ENCODE measurements at places on chromosomes 7 and 10.

DNA sequence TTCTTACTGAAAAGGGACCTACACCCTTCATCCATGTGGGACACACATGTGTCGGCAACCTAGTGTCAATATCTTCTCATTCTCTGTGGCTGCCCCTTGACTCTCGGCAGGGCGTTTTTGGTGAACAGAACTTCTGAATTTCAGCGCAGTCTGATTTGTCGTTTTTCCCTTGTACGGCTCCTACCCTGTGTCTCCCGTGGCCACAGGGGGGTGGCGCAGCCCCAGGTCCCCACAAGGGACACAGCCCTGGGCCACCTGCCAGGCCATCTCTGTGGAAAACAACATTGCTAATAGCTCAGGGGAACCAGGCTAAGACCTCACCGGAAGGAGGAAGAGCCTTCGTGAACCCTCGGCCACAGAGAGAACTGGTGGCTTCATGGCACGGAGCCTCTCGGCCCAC, 53.1 kb upstream of the NKX6-2 start:
- DNase-seq = no peak

- DNase-seq = no peak
Observed at GRCh38 chr10:106980495-106981451, 183.7 kb downstream of the SORCS1 start.

DNA sequence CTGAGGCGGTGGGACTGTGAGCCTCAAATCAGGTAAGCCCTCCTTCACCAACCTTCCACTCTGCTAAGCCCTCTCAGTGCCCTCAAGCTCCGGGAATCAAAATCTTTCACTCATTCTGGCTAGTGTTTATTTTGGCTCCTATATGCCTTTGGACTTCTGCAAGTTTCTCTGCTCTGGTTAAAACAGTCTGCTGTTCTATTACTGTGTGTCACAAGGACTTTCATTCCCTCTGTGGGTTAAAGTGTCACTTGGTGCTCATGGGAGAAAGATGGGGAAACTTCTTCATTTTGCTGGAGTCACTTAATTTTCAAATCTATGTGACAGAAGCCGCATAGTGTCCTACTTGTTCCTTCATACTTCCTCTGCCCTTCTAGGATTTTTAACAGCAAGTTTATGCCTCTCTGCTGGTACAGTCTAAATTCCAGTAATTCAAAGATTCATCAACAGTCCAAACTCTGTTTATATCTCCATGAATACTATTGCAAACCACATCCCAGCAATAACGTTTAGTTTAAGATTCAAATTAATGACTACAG, 61.3 kb downstream of the CD36 start:
- no peak for DNase-seq

- no peak for DNase-seq
Observed at GRCh38 chr10:12158111-12158510, 28.6 kb downstream of the SEC61A2 start.

DNA sequence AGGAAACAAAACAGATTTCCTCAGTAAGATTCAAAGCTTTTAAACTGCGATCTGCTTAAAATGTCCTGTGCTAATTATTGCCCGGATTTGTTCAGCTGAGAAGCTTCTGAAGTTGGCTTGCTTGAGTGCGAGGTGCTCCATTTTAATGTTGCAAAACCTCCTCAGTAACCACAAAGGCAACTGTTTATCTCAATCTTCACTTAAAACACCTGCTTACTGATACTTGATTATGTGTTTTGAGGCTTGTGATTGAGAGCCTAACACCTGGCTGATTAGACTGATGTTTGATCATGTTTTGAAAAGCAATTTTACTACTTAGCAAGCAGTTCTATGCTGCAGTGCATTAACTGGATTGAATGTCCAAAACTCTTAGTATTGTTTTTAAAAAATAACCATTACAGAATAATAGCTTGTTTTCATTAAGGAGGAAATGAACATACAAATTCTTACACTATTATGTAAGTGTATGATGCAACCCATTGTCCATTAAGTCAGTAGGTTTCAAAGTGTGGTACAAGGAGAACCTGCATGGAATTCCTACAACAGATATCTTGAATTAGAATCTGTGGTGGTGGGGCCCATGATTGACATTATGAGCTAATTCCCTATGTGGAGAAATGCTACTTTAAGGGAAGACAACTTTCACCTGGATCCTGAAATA, 96.9 kb upstream of the FAM180A start:
- DNase-seq = no peak

DNA sequence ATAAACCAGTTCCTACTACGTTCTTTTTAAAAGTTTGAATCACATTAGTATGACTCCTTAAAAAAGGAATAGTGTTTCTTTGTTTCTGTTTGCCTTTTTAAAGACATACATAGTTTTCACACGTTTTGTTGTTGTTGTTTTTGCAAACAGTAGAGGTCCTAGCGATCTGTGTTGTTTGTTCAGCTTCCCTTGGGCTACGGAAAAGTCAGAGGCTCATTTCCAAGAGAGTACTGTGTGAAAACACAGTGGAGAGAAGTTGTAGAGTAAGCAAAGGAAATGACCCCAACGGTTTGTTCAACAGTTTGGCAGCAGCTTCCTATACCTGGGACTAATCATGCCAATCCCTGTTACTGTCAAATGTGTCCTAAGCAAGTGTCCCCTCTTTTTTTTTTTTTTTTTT, 87.1 kb upstream of the STEAP1 start:
- no peak for DNase-seq

DNA sequence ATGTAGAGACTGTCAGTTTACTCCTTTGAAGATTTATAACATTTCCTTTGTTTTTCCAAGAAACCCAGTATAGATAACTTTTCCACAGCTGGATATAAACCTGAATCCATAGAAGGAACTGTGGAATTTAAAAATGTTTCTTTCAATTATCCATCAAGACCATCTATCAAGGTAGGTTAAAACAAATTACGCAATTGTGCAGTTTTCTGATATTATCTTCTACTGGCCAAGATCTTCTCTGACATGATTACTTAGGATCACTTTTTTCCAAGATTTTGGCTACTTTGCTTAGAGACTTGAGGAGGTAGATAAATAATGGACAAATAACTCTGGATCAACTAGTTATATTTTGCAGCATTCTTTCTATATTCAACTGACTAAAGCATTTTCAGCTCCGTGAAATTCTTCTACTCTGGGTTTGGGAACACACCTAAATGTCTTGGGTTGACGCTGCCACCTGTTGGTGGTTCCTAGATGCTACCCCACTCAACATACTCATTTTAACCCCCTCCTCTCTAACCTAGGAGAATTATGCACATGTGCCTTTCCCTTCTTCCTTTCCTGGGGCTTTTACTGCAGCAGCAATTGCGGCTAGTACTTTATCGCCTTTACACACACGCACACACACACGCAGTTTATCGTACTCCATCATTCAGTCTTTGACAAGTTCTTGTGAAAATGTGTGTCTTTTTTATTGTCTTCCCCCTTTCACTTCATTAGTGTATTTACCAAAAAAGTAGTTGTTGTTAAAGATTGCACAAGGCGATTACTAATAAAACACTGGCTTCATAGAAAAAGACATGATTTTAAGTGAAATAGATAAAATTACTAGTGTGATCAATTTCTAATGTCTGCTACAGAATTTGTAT, 32.7 kb downstream of the ABCB5 start:
- DNase-seq = no peak

GRCh38 chr7:7475601-7476000, 60.1 kb downstream of the COL28A1 start:
- no peak for DNase-seq

GRCh38 chr10:89651916-89652573, 7.0 kb upstream of the PANK1 start:
- no peak for DNase-seq

DNA sequence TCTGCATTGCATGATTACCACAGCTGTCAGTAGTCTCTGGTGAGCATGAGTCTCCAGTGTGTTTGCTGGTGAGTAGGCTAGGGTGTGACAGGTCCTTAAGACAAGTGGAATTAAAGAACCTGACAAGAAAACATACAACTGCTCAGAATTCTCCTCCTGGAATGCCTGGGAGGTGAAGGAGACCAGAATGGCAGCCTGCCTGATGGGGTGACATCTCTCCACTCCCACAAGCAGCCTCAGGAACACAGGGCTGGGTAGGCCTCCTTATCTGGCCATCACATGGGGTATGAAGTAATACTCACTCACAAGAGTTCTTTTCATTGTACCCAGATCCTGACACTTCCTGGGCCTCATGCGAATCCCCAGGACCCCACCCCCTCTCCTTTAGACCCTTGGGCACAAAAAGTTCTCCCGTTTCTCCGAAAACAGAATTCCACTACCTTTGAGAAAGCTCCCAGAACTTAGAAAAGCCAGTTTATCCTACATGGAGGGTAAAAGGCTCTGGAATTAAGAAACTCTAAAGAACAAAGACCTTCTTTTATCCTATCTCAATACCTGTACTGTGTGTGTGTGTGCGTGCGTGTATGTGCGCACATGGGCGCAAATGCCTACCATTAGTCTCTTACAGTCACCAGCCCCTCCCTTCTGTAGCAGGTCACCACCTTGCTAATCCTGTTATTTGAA, 33.4 kb upstream of the C1GALT1 start:
- no peak for DNase-seq

- DNase-seq = no peak
Observed at GRCh38 chr7:75650681-75651080, 88.1 kb downstream of the HIP1 start.

- DNase-seq = no peak
Observed at GRCh38 chr10:105258036-105258673, 617.1 kb downstream of the SORCS3 start.

DNA sequence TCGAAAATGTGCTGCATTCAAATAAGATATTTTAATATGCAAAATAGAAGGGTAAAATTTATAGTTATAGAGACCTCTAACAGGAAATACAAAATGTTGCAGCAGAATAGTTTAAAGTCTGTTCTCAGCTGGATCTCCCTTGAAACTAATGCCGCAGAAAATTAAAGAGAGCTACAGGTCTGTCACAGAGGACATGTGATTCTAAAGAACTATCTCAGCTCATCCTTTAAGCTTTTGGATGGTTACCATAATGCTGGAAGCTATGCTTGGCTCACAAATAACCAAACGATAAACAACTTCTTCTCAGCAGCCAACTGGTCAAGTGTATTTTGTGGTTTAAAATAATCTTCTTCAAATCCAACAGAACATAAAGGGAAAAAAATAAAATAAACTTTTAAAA, 353.0 kb downstream of the PARD3 start:
- no peak for DNase-seq

DNA sequence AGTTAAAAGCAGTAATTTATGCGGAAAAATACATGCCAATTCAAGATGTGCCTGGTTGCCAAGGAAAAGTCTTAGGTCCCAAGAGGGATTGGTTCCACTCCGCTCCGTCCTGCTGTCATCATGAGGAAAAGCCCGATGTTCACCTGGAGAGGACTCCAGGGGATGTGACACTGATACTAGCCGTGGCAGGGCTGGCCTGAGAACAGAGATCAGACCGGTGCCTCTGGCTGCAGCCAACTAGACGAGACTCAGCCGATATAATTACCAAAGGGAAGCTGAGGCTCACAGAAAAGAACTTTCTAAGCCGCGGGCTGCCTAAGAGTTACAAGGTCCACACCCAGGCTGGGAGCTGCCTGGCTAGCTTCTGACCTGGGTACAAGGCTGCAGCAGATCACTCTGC, 81.3 kb upstream of the UNC5B start:
- DNase-seq = no peak

- DNase-seq = no peak
Observed at GRCh38 chr7:157910446-157910845, 573.6 kb downstream of the DNAJB6 start.

DNA sequence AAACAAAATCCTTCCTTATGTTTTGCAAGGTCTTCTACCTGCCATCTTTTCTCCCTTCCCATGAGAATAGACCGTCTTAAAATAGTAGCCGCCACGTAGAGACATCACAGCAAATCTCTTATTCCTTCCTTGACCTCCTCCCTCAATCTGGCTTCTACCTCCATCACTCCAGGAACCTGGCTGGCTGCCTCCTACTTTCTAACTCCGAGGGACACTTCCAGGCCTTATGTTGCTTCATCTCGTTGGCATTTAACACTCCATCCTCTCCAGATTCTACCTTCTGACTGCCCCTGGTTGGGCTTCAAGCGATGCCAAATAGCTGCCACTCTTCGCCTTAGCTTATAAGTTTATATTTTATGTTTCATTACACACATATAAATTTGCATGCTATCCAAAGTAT, 26.4 kb upstream of the CALN1 start:
- no peak for DNase-seq

- no peak for DNase-seq
Observed at GRCh38 chr10:31930023-31930751, 1.6 kb upstream of the ARHGAP12 start.

DNA sequence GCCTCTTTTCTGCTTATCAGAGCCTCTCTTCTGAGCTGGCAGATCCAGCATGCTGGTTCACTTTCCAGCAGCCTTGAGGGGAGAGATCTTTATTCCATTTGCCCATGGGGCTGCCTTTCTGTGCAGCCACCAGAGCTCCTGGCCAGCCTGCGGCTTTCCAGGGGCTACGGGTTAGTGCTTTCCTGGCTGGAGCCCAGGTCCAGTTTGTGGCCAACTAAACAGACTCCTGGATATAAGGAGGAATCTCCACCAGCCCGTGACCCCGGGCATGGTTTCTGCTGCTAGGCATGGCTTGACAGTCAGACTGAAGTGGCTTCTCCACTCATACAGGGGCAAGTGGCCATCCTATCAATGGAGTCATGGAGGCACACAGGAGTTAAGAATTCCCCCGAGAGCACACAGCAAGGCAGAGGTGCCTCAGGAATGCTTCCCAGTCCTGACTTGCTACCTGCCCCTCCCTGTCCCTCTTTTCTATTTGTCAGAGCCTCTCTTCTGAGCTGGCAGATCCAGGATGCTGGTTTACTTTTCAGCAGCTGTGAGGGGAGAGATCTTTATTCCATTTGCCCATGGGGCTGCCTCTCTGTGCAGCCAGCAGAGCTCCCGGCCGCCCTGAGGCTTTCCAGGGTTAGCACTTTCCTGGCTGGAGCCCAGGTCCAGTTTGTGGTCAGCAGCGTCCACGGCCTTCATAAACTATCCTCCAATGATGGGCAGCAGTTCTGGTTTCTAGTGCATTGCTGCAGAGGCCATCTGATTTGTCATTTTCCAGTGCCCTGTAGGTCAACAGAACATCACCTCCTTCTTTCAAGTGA, 35.9 kb downstream of the TSPAN15 start:
- no peak for DNase-seq

DNA sequence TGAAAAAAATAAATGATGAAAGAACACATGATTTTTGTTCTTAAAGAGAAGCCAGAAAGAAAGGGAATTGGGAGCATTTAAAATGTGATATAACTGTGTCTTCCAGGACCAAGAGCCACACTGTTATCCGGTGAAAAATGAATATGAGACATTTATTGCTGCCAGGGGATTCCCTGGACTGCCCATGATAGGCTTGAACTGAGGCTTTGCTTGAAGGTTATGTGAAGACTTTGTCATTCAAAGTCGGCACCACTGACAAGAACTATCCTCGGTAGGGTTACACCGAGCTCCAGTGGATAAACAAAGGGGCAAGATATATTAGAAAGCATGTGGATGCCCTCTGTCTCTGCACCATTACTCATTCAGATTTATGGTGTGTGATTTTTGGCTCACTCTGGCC, 125.4 kb upstream of the MINDY3 start:
- no peak for DNase-seq

All from stimulated activated CD8-positive, alpha-beta memory T cell treated with anti-CD3 and anti-CD28 coated beads, Interleukin-15, amount 100 ng/mL, for 24 hours (primary cell).